HuH-7 (cell line): ENCODE measurements at places on chromosomes 2 and 18.

GRCh38 chr2:1406434-1406833 lies 6.8 kb upstream of the TPO start:
- no peak for DNase-seq

DNA sequence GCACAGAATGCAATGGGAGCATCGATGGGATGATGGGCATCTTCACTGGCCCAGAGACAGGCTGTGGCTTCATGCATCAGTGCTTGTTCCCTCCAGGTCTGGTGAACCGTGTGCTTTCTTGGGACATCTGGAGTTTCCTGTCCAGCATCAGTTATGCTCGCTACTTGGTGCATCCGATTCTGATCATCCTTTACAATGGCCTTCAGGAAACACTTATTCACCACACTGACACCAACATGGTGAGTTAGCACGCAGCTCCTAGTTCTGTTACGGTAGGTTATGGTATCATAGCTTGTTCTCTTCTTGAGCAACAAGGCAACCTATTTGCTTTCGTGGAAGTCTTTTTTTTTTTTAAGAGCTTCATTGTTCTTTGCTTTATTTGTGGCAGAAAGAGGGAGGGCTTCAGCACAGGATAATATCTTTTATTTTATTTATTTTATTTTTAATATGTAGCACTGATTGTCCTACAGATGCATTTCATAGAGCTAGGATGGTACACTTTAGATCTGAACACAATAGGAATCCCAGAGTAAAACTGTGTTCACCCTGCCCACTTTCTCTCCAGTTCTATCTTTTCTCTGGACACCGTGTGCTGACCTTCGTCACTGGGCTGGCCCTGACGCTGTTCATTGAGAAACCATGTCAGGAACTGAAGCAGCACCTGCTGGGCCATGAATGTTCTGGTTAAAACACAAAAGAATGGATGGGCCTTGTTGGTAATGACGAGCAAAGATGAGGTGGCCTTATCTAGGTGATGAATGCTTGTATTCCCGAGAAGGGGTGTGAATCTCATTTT lies 71.2 kb upstream of the SEC11C start:
- DNase-seq = no peak

GRCh38 chr2:42132191-42132965 lies 36.8 kb upstream of the EML4 start:
- no peak for DNase-seq

GRCh38 chr2:9793156-9793917 lies 49.9 kb upstream of the TAF1B start:
- DNase-seq = no peak

- DNase-seq = no peak
Measured at GRCh38 chr18:2893676-2894075, 46.9 kb downstream of the EMILIN2 start.

DNA sequence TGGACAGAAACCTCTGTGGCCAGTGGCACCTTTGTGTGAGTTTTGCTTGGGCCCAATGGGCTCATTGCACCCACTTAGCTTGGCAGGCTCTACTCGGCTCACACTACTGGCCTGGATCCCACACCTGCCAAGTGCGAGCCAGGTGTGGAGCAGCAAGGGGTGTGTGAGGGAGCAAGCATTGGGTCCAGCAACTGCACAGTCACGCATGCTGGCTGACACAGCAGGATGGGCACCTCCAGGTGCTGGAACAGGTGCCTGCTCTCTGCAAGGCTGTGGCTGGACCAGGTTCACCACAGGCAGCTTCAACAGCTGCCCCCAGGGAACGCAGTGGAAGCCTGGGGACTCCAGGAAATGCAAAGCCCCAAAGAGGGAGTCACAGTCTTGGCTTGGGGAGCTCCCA lies 94.2 kb downstream of the DOK6 start:
- DNase-seq = no peak

DNA sequence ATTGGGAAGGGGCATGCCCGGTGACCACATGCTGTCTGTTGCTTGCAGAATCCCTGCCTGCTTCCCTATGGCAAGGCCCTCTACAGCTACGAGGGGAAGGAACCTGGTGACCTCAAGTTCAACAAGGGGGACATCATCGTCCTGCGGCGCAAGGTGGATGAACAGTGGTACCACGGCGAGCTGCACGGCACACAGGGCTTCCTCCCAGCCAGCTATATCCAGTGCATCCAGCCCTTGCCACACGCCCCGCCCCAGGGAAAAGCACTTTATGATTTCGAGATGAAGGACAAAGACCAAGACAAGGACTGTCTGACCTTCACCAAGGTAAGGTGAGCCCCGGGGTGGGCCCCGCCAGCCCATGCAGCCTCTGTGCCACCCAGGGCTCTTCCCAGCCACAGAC lies 218.6 kb downstream of the SH3RF3 start:
- DNase-seq = no peak

DNA sequence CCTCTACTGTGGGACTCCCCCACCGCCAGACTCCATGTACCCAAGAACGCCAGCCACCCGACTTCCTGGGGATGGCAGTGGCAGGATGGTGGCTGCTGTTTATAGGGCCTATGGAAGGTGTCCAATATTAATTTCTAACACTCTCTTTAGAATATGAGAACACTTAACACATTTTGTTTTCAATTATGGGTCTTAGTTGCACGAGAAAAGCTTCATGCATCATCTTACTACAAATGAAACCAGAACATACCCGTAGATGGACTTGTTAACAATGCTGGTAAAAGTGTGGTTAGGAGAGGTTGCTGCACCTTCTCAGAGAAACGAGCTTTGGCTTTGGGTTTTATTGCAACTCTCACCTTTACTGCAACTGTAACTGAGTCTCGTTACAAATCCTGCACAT lies 335.6 kb upstream of the ID2 start:
- no peak for DNase-seq

GRCh38 chr2:217465100-217465499 lies 537.7 kb downstream of the TNS1 start:
- no peak for DNase-seq

GRCh38 chr2:73133566-73134197 lies 20.9 kb upstream of the RAB11FIP5 start:
- no peak for DNase-seq

- DNase-seq = no peak
Measured at GRCh38 chr2:3209258-3209657, 168.4 kb downstream of the EIPR1 start.

- DNase-seq = peak; percentile 70
Measured at GRCh38 chr18:48605408-48605845, 66.6 kb downstream of the CTIF start.

GRCh38 chr2:184890311-184890710 lies 292.0 kb downstream of the ZNF804A start:
- no peak for DNase-seq

DNA sequence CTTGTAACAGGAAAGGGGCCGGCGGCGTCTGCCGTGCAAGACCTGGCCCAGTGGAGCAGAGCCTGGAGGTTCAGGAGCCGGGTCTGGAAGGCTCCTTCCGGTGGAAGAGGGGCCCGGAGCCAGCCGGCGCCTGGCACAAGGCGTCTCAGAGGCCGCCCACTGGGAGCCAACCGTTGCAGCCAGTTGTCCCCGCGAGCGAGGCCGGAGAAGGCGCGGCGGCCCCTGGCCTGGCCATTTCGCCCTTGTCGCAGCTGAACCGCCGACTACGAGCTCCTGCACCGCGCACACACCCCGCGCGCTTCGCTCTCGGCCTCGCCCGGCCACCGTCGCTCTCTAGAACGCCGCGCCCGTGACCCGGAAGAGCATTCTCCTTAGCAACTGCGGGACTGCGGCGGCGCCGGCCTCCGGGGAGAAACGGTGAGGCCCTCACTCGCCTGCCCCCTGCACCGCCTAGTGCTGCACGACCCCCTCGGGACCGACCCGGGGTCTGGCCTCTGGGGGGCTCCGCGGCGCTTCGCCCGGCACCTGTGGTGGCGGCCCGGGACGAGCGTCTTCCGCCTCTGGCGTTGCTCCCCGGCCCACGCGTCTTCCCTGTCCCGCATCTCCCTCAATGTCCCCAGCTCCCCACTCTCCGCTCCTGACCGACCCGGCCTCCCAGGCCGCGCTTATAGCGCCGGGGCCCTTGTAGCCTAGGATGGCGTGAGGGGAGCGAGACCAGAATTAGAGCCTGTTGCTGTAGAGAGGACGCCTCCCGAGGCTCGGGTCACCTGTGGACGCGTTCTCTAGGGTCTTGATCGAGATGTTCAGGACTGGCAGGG lies at the start of gene DIS3L2:
Gene DIS3L2 (plus strand): TSS at position 365 of the 818 bp plus-strand sequence. CDS start 53,215 bp downstream, outside the sequence.
- peak; percentile 81 for DNase-seq

DNA sequence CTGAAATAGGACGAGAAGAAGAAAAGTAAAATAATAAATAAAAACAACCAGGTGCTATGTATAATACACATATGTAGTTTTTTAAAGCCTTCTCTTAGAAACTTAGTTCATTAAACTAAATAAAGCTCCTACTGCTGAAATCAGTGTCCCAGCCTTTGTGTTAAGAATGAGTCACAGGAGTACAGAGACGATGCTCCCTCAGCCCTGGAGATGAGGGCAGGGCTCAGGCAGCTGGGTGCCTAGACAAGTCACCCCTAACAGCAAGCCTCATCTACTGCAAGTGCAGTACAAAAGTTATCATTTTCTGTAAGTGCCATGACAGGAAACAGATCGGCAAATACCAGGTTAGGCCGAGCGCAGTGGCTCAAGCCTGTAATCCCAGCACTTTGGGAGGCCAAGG lies 18.2 kb downstream of the KIDINS220 start:
- no peak for DNase-seq

- DNase-seq = no peak
Measured at GRCh38 chr2:180938451-180938850, 42.0 kb upstream of the UBE2E3 start.

DNA sequence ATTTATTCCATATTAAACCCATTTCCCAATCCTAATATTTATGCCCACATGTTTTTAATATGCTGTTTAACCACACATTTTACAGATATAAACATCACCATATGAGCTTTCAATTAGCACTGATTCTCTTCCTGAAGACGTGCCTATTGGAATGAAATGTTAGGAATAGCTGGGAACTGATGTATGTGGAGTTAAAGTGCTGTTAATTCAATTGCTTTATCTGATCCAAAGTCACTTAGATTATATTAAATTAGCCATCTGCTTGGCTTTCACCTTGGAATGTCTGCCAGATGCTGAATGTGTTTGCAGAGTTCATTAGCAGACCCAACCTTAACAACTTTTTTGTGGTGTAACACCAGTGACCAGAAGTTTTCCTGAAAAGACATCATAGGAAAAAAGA lies 942.9 kb upstream of the KLHL29 start:
- DNase-seq = no peak

DNA sequence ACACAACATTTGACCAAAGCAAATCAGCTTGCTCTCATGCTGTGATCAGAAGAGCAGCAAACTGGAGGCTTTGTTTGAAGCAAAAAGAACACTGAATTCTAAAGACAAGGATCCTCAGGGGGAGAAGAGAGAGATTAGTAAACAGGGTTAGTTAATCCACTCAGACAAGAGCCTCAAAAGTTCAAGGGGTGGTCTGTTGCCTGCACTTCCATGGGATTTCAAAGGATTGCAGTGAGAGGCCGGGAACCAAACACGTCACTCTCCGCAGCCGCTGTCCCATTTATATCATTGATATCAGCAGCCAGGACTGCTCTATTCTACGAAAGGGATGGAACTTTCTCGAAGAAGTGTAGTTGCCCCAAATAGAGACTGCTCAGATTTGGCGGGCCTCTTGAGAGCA lies 97.8 kb upstream of the SP3 start:
- DNase-seq = no peak

GRCh38 chr2:2942906-2943305 lies 434.7 kb downstream of the EIPR1 start:
- no peak for DNase-seq

DNA sequence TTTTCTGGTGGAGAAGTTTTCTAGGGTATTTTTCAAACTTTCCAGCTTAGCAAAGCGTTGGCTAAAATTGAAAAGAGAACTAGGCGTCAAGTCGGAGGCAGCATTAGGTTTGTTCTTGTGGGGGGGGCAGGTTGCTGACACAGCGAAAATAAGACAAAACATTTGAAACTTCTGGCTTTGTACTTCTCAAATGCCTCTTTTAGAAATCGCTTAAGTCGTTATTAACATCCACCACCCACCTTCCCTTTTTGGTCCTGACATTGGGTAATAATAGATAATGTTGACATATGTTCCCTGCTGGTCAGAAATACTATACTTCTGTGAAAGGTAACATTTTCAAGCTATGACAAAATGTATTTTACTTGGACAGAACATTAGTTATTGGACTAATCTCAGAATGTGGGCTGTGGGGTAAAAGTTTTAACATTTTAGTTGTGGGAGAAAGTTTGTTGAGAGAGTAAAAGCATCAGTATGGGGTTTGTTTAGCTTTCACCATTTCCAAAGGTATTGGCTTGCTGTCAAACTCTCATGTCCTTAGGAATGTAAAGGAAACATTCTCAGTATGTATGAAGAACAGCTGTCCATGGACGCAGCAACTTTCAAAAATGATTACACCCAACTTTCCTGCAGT lies 88.1 kb upstream of the ZEB2 start:
- DNase-seq = no peak

DNA sequence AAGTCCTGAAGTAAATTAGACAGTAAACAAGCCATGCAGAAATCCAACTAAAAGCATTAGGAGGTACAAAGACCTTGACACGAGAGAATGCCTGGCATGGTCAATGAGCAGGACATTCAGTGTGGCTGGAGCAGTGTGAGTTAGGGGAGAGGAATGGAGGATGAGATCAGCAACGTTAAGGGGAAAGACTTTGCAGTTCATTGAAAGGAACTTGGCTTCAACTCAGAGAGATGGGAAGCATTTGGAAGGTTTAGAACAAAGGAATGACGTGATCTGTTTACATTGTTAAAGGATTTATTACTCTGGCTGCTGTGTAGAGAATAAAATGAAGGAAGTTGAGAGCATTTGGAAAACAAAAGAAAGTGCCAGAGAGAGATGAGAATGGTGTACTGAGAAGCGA lies 621.3 kb downstream of the XIRP2 start:
- DNase-seq = peak; percentile 12

GRCh38 chr2:12488352-12489318 lies 228.1 kb upstream of the TRIB2 start:
- DNase-seq = no peak

DNA sequence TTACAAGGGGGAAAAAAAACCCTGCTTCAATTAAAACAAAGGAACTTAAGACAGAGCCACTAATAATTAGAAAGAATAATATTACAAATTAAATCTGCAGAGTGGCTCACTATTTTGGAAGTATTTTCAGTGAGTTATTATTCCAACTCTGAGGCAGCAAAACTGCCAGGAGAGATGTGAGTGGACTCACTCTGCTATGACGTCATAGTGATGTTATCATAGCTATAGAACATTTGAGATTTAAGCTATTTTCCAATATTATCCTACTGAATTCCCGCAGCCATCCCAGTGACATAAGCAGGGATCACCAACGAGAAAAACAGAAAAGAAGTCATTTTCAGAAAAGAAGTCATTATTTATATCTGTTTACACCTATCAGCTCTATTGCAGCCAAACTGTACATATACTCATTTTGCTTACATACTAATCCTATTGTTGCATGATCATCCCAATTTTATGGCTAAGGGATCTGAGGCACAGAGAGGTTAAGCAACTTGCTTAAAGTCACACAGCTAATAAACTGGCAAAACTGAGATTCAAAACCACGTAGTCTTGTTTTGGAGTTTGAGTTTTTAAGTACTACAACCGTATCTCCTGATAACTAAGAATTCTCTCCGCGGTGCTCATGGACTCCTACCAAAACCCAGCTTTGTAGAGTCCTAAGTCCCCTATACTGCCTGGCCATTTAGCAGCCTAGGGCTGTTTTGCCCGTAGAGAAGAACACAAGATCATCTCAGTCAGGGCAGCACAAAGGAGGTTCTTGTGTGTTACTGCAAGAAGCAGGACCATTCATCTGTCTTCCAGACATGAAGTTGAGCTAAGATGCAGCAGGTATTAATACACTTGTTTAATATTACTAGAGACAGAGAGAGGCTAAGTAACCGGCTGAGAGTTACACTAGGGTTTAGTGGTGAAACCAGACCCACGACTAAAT lies 299.8 kb downstream of the TCF4 start:
- no peak for DNase-seq
